ENCODE measurements at places on chromosomes 2 and 18.

GRCh38 chr2:30446602-30447148 is 371 bp upstream of the LCLAT1 start:
- DNase-seq: no peak

DNA sequence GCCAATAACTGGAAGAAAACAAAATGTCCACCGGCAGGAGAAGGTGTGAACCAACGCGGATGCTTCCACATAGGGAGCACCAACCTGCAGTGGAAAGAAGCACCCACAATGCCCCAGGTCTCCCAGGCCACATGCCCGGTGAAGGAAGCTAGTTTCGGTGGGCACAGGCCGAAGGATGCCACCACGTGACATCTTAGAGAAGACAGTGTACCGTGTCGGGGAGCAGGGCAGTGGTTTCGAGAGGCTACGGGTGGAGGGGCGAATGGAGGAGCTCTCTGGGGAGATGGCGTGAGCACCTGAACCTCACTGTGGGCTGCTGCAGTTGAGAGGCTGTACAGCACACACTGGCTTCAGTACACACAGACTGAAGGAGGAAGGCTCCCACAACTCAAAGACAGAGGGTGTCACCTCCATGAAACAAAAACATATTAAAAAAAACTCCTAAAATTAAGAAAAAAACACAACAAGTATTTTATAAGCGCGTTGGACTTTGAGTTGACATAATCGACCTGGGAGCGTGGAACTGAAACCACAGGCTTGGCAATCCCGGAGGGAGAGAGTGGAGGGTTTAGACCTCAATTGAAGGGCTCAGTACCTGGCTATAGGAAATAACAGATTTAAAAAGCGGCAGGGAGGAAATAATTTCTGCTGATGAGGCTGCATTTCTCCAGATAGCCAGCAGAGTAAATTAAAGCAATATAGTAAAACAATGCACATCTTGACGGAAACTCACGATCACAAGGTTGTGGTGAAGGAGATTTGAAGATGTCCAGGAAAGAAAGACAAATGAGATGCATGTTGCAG is 160.1 kb downstream of the RTP5 start:
- no peak for DNase-seq

DNA sequence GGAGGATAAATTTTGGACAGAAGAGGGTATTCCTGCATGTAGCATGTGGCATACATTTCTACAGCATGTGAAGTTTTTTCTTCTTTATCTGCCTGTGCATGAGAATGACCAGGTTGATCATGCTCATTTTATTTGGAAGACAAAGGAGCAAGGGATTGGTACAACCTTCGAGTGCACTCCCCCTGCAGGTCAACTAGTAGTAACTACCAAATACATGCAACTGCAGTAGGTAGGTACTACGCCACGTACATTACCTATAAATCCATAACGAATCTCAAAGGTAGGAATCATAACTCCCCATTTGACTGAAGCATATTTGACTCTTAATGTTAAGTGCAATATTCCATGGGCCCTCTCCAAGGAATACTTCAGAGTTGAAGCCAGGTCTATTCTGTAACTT is 763.9 kb downstream of the TSN start:
- DNase-seq: no peak

DNA sequence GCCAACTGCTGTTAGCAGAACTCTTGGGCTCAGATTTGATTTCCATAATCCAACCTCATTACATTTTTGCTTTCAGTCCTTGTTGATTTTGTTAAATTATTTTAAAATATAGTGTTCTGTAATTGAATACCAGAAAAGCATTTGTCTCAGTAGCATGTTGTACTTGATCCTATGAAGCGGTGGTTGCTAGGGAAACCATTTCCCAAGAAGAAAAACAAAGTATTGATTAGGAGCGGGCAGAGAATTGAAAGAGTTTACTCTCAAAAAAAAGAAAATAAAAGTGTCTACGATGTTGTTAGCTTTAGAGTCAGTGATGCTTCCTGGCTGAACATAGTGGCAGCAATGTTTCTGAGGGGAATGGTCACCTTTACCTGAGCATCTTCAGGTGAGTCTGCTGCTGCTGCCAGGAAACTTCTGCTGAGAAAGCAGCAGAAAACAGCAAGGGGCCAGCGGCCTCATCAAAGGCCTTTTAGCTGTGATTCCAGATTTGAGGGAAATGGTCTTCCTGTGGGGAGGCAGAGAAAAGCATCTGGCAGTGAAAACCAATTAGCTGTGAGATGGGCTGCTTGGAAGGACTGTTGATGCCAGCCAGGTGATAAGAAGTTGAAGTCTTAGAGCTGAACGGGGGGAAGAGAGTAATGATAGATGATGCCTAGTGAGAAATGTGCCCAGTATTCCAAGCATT is 37.1 kb downstream of the CRIM1 start:
- no peak for DNase-seq

Data from activated T-helper 1 cell treated with Interleukin-2 at 50 U/mL for 16 hours (primary cell).